ENCODE measurements at places on chromosomes 4 and X.
A peak's percentile ranks its signal among the peaks of the same experiment; 100 is the strongest.

GRCh38 chrX:115940888-115941332 lies 229.6 kb upstream of the AGTR2 start:
- ATAC-seq = no peak

DNA sequence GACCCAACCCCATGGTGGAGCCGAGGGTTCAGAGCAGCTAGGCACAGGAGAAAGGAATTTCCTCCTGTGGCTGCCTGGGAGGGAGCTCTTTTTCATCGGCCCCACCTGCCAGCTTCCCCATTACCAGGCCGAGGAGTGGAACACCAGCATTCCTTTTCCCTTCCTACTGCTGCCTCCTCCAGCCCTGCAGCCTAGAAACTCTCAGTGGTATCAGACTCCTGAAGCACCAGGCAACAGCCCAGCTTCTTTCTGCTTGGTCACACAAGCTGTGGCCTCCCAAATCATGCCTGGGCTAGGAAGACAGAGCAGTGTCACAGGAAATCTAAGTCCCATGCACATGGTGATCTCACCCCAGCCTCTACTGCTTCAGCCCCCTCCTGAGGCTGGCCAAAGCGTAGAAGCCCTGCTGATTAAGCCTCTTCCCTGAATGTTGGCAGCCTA lies 30.1 kb downstream of the RTL5 start:
- peak; percentile 8 for ATAC-seq

DNA sequence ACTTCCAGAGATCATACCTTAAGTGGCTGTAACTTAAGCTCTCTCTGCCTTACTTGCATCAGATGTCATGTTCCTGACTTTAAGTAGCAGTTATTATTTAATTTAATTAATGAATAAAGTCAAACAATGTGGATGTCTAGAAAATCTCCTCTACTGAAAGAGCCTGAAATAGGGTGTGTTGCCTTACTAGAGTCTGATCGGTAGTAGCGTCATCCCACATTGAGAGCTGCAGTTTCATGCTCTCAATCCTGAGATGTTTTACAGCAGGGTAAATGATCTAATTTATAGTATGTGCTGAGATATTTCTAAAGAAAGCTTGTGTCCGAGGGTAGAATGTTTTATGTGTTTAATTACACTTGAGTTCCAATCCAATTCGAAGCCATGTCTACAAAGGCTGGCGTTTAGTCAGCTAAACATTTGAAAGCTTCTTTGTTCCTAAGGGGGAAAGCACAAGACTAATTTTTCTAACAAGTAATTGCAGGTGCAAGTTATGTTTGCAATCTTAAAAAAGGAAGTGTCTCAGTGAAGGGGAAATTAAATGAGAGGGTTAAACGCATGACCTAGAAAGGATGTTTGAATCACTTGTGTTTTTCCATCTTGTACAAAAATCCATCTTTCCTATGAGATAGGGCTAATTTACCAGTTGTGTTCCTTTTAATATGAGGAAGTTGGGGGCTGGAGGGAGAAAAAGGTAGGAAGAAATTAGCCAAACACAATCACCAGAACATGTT lies 391.0 kb upstream of the MAGEB2 start:
- no peak for ATAC-seq

GRCh38 chr4:109969919-109970318 lies 57.2 kb downstream of the EGF start:
- ATAC-seq = no peak

GRCh38 chr4:24144381-24144780 lies 254.5 kb upstream of the PPARGC1A start:
- no peak for ATAC-seq

GRCh38 chrX:107629540-107629909 lies 1.2 kb downstream of the PRPS1 start:
- no peak for ATAC-seq

DNA sequence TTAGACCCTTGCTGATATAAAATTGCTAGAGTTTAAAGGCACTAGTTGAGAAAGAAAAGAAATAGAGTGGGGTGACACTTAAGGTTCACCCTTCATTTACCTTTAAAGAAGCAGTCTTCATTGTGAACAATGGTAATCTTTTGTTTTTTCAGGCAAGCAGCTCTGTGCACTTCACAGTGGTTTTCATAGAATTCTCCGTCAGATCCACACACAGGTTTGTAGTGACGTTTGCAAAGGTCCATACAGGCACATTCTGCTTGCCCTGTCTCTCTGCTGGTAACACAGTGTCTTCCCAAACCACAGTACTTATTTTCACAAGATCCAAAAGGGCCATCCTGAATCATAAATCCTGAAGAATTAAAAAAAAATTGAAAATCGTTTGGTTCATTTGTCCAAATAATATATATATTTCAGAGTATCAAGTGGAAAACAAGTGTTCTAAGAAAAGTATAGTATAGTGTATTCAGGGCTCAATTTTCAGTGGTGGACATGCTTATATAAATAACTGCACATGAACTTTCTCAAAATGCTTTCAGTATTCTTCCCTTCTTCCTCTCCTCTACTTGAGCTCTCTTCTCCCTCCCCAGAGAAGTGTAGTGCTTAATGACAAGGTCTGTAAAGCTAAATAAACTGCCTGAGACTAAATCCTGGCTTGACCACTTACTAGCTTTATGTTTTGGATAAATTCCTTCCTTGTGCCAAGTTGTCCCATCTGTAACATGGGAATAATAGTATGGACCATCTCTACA lies 243.3 kb downstream of the FSTL5 start:
- ATAC-seq = no peak

DNA sequence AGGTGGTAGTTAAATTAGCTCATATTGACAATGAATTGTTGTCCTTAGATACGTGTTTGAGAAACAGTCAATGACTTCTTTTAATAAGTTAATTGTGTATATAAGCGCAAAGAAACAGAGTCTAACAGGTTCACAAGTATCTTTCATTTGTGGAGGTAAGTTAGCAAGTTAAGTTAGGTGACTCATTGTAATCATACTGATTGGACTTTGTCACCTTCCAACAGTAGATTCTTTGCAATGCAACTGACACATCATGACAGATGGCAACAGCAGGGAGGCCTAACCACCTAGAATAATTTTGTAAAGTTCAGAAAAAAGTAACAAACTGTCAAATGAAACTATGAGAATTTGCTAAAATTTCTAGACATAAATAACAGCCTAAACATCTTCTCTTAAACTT lies 207.6 kb upstream of the PITX2 start:
- ATAC-seq = no peak

Measured in activated T-helper 17 cell treated with anti-CD3 and anti-CD28 coated beads, Interleukin-2, amount 50 U/mL, for 72 hours (primary cell).